NK-92 treated with Interleukin-12 subunit alpha and Interleukin-12 subunit beta, amount 100 ng/mL, for 24 hours (cell line): ENCODE measurements at places on chromosomes 16 and 17.

DNA sequence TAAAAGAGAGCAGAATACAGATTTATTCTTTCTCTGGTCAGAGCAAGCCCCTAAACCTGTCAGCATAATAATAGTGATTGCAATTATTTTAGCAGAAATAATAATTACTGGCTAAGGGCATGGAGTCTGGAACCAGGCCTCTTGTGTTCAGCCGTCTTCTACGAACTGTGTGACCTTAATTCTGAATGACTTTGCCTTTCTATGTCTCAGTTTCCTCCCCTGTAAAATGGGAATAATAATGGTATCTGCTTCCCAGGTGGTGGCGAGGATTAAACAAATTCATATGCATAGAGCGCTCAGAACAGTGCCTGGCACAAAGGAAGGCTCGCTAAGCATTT, 33.4 kb downstream of the RAB11FIP4 start:
- no peak for DNase-seq

DNA sequence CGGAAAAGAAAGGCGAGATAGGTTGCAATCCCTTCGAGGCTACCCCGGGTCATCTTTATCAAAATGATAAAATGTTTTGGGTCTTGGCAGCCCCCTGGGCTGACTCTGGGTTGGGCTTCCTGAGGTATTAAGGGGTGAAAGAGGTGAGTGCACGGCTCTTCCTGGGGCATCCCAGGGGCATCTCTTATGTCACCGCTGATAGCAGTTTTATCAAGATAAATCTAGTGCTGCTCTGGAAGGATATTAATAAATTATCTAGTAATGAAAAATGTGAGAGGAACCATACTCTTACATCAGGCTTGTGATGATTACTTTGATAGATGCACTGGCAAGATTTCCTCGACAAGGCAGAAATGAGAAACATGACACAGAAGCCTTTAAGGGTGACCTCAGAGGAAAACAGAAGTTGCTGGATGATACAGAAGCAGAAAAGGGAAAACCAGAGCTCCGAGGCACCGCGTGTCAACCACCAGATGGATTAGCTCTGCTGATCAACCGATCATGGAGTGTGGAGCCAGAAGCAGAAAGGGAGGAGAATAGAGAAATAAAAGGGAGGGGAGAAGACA, 491.3 kb downstream of the TMEM114 start:
- DNase-seq = no peak

GRCh38 chr17:332558-333322, 19.9 kb downstream of the RPH3AL start:
- DNase-seq = no peak

GRCh38 chr17:81815646-81815986, 11.7 kb downstream of the GCGR start:
- no peak for DNase-seq

DNA sequence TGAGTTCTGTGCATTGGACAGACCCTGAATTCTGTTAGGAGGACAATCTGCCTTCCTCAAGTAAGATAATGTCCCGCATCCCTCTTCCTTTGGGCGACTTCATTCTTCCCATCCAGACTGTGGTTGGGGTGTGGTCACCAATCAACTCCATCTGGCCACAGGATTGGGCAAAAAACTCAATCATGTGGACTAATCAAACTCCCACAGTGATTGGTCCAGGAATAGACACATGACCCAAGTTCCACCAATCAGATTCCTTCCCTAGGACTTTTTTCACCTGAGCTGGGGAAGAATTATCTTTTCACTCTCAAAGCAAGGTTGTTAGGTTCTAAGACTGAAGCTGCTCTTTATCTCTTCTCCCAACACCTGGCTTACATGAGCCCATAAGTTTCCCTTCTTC, 13.2 kb upstream of the NKD1 start:
- no peak for DNase-seq

- no peak for DNase-seq
These were observed 3.7 kb downstream of the PFN1 start for GRCh38 chr17:4944554-4945175.

- no peak for DNase-seq
These were observed 58.8 kb upstream of the MAF start for GRCh38 chr16:79659344-79659743.

DNA sequence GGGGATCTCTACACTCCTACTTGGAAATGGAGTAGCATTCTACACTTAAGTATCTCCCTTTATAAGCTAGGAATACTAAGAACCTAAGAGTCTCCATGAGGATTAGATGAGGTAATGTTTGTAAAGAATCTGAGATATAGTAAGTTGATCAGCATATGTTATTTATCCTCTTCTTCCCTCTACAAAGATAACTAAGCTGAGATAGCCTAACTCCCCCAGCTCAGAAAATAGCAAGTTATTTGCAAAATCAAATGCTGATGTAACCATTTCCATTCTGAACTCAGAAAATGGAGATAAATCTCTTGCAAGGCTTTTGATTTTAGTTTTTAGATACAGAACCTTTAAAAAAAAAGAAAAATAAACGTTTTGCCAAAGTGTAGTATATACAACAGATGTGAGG, 526.0 kb downstream of the MAF start:
- DNase-seq = no peak
